IMR-90 (cell line): ENCODE measurements at places on chromosomes 7 and 10. TPM values are rescaled to one million over a fixed set of nuclear protein-coding genes. Genes with fewer than 3 reads are reported as not detected.

DNA sequence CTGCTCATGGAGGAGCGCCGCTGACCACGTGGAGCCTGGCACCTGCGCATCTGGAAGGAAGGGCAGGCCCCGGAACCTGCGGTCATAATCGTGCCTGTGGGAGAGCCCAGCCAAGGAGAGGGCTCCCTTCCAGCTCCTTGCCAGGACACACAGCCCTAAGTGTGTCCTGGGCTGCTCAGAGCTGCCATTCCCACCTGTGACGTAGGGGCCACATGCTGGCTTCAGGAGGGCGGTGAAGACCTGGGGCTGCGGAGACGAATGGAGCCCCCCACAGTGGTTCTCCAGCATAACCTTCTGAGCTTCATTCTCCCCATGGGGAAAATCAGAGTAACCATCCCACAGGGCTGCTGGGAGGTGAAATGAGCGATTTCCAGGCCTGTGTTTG is 127.6 kb upstream of the CHST15 start:
- no peak overlapping the region for H3K27ac ChIP-seq
- no peak for DNase-seq
- no peaks in the 10 kb centered on the region for H3K36me3 ChIP-seq
- H3K4me3 ChIP-seq, result no peak overlapping the region
- no peaks in the 10 kb centered on the region for H3K27me3 ChIP-seq
- H3K4me1 ChIP-seq, result no peaks in the 10 kb centered on the region

GRCh38 chr10:132111871-132112341 is 46.2 kb downstream of the JAKMIP3 start:
- no peak for DNase-seq
- H3K4me1 ChIP-seq, result no peaks in the 10 kb centered on the region
- H3K27me3 ChIP-seq, result peaks cover 12% of the 10 kb centered on the region

- peak; percentile 69 for DNase-seq
- no peaks in the 10 kb centered on the region for H3K27me3 ChIP-seq
- H3K4me1 ChIP-seq, result peaks cover 22% of the 10 kb centered on the region
- peak overlapping the region; percentile 97 for H3K27ac ChIP-seq
- no peaks in the 10 kb centered on the region for H3K36me3 ChIP-seq
- peak overlapping the region; percentile 49 for H3K4me3 ChIP-seq
Measured at GRCh38 chr10:30784897-30785605, 155.5 kb upstream of the LYZL2 start.

GRCh38 chr10:62527019-62527827 is 153.1 kb downstream of the ZNF365 start:
- DNase-seq, result no peak
- no peak overlapping the region for H3K27ac ChIP-seq
- no peaks in the 10 kb centered on the region; the same call in 1 of the 2 replicates for H3K27me3 ChIP-seq
- no peak overlapping the region for H3K4me3 ChIP-seq
- H3K4me1 ChIP-seq, result no peaks in the 10 kb centered on the region

The CTAGE6 gene
- total RNA-seq, result under 0.01 and 0.18 TPM in 2 replicates
